Fibroblast of gingiva (primary cell): ENCODE measurements at places on chromosomes 13 and 19.

- DNase-seq, result no peak
Measured at GRCh38 chr13:38854226-38854625, 136.4 kb downstream of the STOML3 start.

- peak; percentile 45 for DNase-seq
Measured at GRCh38 chr13:112783135-112783977, 93.5 kb downstream of the ATP11A start.

GRCh38 chr19:46654621-46655152, 6.3 kb downstream of the DACT3 start:
- no peak for DNase-seq

DNA sequence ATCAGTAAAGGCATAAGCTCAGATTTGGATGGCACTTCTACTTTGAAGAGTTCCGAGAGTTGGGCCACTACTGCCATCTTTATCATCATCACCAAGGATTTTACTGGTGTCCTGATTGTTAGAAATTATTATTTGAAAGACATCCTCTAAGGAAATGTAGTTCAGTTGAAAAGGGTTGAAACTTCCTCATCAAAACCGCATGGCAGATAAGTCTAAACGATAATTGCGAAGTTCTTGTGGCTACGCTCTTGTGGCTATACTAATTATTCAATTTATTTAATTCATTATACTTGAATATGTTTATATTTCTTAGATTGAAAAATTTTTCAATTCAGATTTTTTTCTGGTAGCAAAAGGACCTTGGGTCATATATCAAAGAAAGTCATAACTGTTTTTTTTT, 22.4 kb downstream of the TNFRSF19 start:
- DNase-seq, result no peak

DNA sequence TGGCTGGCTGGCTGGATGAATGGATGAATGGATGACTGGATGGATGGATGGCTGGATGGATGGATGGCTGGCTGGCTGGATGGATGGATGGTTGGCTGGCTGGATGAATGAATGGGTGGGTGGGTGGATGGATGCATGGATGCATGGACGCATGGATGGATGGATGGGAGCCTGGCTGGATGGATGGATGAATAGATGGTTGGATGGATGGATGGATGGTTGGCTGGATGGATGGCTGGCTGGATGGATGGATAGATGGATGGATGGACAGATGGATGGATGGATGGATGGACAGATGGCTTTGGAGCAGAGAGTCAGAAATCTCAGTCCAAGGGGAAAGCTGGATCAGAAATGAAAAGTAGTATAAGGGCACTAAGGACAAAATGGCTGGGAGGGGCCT, 106.4 kb upstream of the SERP2 start:
- DNase-seq, result no peak
